ENCODE measurements at places on chromosomes 7 and 10. TPM values are rescaled to one million over a fixed set of nuclear protein-coding genes. Genes with fewer than 3 reads are reported as not detected.

Gene GPR85
- 0.20 TPM for total RNA-seq

Gene SCIN
- 0.47 TPM for total RNA-seq

Gene HYAL4
- total RNA-seq = not detected

Gene NXPH1
- not detected for total RNA-seq

Gene MCM10
- 20.2 TPM for total RNA-seq

Gene PRLHR
- 1.5 TPM for total RNA-seq

Gene ZNF394
- total RNA-seq = 24.8 TPM

Gene CDK1
- total RNA-seq = 39.2 TPM

Gene IGF2BP3
- 96.9 TPM for total RNA-seq

Gene GPR26
- total RNA-seq = not detected

Gene ABCB8
- 36.0 TPM for total RNA-seq

Gene ASAH2
- total RNA-seq = 6.6 TPM

Gene ZNF775
- total RNA-seq = 10.8 TPM

Gene KCNK18
- total RNA-seq = not detected

Gene MBL2
- total RNA-seq = not detected

Gene DPYSL4
- total RNA-seq = 54.6 TPM

Gene PKD2L1
- total RNA-seq = 0.38 TPM
